Smooth muscle cell of trachea (primary cell): ENCODE measurements at places on chromosomes 7 and 10. TPM values are rescaled to one million over a fixed set of nuclear protein-coding genes. Genes with fewer than 3 reads are reported as not detected.

Gene GPR26
- not detected in 2 replicates for total RNA-seq

Gene SPDYE5
- total RNA-seq = not detected in 2 replicates

Gene GNGT1
- total RNA-seq = not detected in 2 replicates

Gene AGR2
- not detected in 2 replicates for total RNA-seq

Gene GDF2
- not detected in 2 replicates for total RNA-seq

Gene PHKG1
- 0.99 and 1.6 TPM in 2 replicates for total RNA-seq

Gene GNG11
- total RNA-seq = 18.7 and 53.7 TPM in 2 replicates

Gene TMEM176B
- total RNA-seq = 0.66 TPM in 1 of 2 replicates, not detected in the other

Gene PON2
- 56.1 and 65.9 TPM in 2 replicates for total RNA-seq

Gene ERV3-1
- 9.0 and 9.9 TPM in 2 replicates for total RNA-seq

Gene VDAC2
- 121 and 179 TPM in 2 replicates for total RNA-seq

Gene BMPER
- total RNA-seq = 2.9 and 11.2 TPM in 2 replicates

Gene OPN1SW
- not detected in 2 replicates for total RNA-seq

Gene CLCN1
- total RNA-seq = not detected in 2 replicates

Gene ZNF789
- total RNA-seq = 4.6 and 9.0 TPM in 2 replicates
